ENCODE measurements at places on chromosomes 2 and 18.

DNA sequence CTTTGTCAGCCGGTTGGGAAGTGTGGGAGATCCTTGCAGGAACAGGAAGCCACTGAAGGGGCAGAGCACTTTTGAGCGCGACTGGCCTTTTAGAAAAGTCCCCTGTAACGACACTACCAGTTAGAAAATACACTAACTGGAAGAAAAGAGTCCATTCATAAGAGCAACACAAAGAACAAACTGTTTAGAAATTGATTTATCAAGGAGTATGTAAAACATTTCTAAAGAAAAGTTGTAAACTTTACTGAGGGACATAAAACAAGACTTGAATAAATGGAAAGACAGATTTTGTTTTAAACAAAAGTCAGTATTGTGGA, 29.8 kb upstream of the POMC start:
- no peak for DNase-seq

DNA sequence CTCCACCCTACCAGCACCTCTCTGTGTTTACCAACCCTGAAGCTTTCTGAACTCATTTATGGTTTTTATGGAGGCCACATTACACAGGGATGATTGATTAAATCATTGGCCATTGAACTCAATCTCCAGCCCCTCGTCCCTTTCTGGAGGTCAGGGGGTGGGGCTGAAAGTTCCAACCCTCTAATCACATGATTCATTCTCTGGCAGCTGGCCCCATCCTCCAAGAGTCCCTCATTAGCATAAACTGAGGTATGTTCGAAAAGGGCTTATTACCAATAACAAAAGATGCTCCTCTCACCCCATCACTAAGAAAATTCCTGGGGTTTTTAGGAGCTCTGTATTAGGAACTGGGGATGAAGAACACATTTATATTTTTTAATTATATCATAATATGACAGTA, 92.3 kb downstream of the DIS3L2 start:
- DNase-seq, result no peak

GRCh38 chr2:129518937-129519336, 460.5 kb upstream of the RAB6C start:
- no peak for DNase-seq

- DNase-seq, result no peak
Measured at GRCh38 chr2:183606718-183607085, 482.5 kb downstream of the NUP35 start.
